ENCODE measurements at places on chromosomes 11 and 22. TPM values are rescaled to one million over a fixed set of nuclear protein-coding genes. Genes with fewer than 3 reads are reported as not detected.

The CBX6 gene
- polyA plus RNA-seq, result 10.8 TPM

The PITPNM1 gene
- polyA plus RNA-seq, result 49.6 TPM

The C11orf16 gene
- polyA plus RNA-seq, result not detected

The CRYAB gene
- not detected for polyA plus RNA-seq

The SLC17A6 gene
- polyA plus RNA-seq, result not detected

The UPK3A gene
- not detected for polyA plus RNA-seq

The MS4A1 gene
- polyA plus RNA-seq, result 11.1 TPM

The STIP1 gene
- 108 TPM for polyA plus RNA-seq

The OR52L1 gene
- not detected for polyA plus RNA-seq

The PGM2L1 gene
- polyA plus RNA-seq, result 4.6 TPM

The CASTOR1 gene
- 17.8 TPM for polyA plus RNA-seq

The GRIA4 gene
- not detected for polyA plus RNA-seq

The CREB3L1 gene
- polyA plus RNA-seq, result not detected

The KIF18A gene
- 0.53 TPM for polyA plus RNA-seq

The WNT7B gene
- not detected for polyA plus RNA-seq

The NUDT8 gene
- polyA plus RNA-seq, result 3.5 TPM

The SLC1A2 gene
- polyA plus RNA-seq, result 0.03 TPM

The WT1 gene
- polyA plus RNA-seq, result not detected

The NCR3LG1 gene
- polyA plus RNA-seq, result 0.03 TPM

The RHOD gene
- 1.1 TPM for polyA plus RNA-seq

The WBP2NL gene
- 0.70 TPM for polyA plus RNA-seq

The LDHAL6A gene
- not detected for polyA plus RNA-seq

The OR10A6 gene
- not detected for polyA plus RNA-seq

The INSC gene
- polyA plus RNA-seq, result not detected

The E2F8 gene
- 0.16 TPM for polyA plus RNA-seq

The GGT1 gene
- 12.1 TPM for polyA plus RNA-seq

The SHANK2 gene
- polyA plus RNA-seq, result not detected

The MS4A6E gene
- not detected for polyA plus RNA-seq

The MTFP1 gene
- 43.1 TPM for polyA plus RNA-seq

The APOC3 gene
- not detected for polyA plus RNA-seq

The PHF21B gene
- not detected for polyA plus RNA-seq

The SAMM50 gene
- polyA plus RNA-seq, result 67.2 TPM

The FOLH1 gene
- polyA plus RNA-seq, result not detected

The MAML2 gene
- polyA plus RNA-seq, result 11.1 TPM

The SHISAL1 gene
- polyA plus RNA-seq, result not detected

The POLD3 gene
- polyA plus RNA-seq, result 20.7 TPM

The ALDH3B1 gene
- polyA plus RNA-seq, result 0.12 TPM

The OR6Q1 gene
- not detected for polyA plus RNA-seq

The SYT12 gene
- polyA plus RNA-seq, result not detected

The ACTN3 gene
- not detected for polyA plus RNA-seq

The B4GALNT4 gene
- 0.31 TPM for polyA plus RNA-seq

The RTN4RL2 gene
- polyA plus RNA-seq, result 0.28 TPM

The SLC7A4 gene
- 0.82 TPM for polyA plus RNA-seq

The OPCML gene
- polyA plus RNA-seq, result not detected

The OR52I2 gene
- not detected for polyA plus RNA-seq

The FADD gene
- polyA plus RNA-seq, result 22.9 TPM

The PNPLA3 gene
- polyA plus RNA-seq, result not detected

The ABCC8 gene
- not detected for polyA plus RNA-seq

The MRGPRE gene
- not detected for polyA plus RNA-seq

The CST6 gene
- polyA plus RNA-seq, result not detected

The OR10D3 gene
- polyA plus RNA-seq, result not detected

The GPR83 gene
- polyA plus RNA-seq, result 0.10 TPM

The TMEM121B gene
- not detected for polyA plus RNA-seq

The OR5M3 gene
- polyA plus RNA-seq, result not detected

The OR6T1 gene
- polyA plus RNA-seq, result not detected

The PACS1 gene
- 86.1 TPM for polyA plus RNA-seq

The DRICH1 gene
- not detected for polyA plus RNA-seq

The OR56A1 gene
- polyA plus RNA-seq, result not detected

The NUP160 gene
- polyA plus RNA-seq, result 30.0 TPM
